ENCODE measurements at places on chromosomes 16 and 17.

DNA sequence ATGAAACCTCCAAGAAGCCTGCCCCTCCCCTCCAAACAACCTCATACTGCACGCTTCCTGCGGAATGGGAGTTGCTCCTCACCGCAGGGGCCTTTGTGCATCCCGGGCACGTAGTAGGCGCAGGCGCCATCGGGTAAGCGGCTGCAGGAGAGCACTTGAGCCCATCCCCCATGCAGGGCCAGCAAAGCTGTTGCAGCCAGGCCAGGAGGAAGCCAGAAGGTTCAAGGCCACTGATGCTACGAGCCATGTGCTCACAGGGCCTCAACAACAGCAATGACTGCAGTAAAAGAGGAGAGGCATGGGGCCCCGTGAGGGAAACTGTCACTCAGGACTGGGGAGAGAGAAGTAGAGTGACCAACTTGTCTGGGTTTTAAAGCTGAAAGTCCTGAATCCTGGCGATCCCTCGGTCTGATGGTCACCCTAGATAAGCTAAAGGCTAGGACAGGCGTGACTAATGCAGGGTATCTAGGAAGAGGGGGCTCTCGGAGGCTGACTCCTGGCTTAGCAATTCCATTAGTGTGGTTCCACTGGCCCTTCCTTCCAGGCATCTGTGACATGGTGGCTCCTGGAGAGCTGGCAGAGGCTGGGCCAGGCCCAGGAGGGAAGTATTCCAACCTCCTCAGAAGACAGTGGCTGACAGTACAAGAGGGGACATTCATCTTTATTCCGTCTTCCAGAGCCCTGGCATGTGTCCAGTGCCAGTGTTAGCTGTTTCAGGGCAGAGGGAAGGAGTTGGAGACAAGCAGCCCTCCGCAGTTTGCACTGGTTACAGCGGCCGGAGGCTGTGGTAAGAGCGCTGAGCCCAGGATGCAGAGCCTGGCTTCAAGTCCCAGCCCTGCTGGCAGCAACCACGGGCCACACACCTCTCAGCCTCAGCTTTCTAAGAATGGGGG, 20.8 kb downstream of the GOSR2 start:
- DNase-seq, result no peak

DNA sequence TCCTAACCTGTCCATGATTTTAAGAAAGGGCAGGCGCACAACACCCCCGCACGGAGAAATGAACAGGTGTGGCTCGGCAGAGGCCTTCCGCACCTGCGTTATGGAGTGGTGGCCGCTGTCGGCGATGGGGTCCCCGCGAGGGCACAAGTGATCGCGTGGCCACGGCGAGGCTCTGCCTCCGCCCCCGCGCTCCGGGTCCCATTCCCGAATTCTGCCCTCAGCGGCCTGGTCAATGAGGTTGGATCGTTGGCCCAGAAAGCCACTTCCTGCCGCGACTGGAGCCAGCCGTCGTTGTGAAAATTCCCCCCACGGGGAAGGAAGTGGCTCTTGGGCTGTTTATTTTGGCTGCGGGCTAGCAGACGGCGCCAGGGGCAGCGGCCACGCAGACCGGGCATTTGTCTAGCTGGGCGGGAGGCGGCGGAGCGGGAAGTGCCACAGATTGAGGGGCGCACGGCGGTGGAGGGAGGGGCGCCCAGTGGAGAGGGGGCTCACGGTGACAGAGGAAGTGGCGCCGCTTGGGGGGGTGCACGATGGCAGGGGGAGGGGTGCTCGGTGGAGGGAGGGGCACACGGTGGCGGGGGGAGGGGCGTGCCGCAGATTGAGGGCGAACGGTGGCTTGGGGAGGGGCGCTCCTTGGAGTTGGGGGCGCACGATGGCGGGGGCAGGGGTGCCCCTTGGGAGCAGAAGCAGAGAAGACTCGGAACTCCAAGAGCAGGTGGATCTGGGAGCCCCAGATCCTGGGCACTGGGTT, 25.0 kb downstream of the MRC2 start:
- DNase-seq, result peak; percentile 46

GRCh38 chr17:69516911-69517310, 102.4 kb downstream of the MAP2K6 start:
- DNase-seq, result peak; percentile 24

DNA sequence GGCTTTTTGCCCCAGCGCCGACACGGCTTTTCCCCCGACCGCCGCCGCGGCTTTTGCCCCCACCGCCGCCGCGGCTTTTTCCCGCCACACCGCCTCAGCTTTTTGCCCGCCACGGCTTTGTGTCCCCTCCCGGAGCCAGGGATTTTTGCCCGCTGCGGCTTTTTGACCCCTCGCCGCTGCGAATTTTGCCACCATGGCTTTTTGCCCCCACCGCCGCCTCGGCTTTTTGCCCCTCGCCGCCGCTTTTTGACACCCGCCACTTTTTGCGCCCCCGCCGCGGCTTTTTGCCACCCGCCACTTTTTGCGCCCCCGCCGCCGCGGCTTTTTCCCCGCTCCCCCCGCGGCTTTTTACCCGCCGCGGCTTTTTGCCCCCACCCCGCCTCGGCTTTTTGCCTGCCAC, 1342.5 kb downstream of the TP53TG3F start:
- DNase-seq, result no peak

DNA sequence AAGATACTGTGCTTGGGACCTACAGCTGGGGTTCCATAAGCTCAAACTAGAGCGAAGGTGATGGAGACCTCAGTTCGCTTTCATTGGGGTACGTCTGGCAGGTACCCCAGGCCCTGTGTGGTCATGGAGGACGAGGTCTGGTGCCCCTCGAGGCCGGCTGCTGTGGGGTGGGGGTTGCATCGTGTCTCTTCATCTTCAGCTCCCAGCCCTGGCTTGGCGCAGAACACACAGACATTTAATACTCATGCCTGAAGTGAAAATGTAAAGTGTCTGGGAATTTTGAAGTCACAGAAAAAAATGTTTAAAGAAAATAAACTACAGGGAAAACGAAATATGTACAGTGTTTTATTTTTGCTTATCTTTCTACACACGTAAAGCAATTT, 80.5 kb downstream of the TBC1D16 start:
- no peak for DNase-seq

DNA sequence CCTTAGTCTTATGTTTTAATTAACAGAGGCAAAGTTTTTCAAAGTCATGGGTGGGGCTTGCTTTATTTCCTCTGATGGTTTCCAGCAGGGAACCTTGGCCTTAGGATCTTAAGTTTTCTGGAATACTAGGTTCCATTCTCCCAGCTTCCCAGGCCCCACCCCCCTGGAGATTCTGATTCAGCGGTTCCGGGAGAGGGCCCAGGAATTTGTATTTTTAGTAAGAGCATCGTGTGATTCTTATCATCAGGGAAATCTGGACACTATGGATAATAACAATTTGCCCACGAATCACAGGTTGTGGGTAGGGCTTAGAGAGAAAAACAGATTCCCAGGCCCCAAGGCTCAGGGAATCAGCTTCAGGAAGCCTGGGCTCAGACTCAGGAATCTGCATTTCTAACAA, 263.6 kb downstream of the NTN1 start:
- DNase-seq, result no peak

GRCh38 chr16:64172652-64173051, 949.2 kb downstream of the CDH11 start:
- no peak for DNase-seq

GRCh38 chr17:7854851-7855659, at the start of gene TMEM88:
TMEM88 (plus strand) TSS chr17:7855066; CDS start chr17:7855075, 9 bp downstream.
- DNase-seq, result no peak

DNA sequence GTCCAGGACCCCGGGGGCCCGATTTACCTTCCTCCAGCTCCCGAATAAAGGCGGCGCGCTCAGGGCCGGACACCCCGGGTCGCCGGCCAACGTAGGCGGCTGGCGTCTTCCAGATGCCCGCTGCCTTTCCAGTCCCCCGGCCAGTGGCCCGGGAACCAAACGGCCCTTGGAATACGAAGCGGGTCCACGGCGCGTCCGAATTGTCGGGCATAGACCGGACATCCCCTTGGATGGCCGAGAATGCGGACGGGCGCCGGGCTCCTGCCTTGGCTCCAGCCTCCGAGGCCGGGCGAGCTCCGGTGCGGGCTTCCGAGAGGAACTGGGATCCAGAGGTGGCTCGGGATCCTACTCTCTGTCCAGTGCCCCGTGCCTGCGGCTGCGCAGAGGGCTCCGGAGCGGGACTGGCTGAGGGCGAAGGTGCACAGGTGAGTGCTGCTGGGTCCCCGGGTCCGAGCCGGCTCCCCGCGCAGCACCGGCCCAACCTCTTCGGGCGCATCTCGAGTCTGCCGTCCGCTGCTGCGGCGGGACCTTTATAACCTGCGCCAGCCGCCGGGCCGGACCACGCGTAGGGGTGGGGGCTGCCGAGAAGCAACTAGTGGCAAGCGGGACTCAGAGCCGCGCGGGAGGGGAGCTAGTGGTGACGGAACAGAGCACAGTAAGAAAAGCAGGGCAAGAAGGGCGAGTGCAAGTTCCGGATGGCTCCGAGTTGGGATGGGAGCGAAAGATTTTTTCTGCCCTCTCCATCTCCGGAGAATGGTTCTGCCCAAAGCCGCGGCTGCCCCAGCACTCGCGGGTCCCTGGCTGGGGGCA, at the start of gene HAP1:
TSS of gene HAP1 (minus strand) at position 505 of the 810 bp plus-strand sequence. CDS start at position 496, 9 bp downstream.
- no peak for DNase-seq

GRCh38 chr16:19810817-19811731, 73.6 kb downstream of the GPRC5B start:
- DNase-seq, result no peak

GRCh38 chr16:86367291-86368072, 142.8 kb upstream of the FOXF1 start:
- DNase-seq, result no peak

GRCh38 chr17:74282587-74283370, 8.7 kb downstream of the DNAI2 start:
- DNase-seq, result peak; percentile 69

DNA sequence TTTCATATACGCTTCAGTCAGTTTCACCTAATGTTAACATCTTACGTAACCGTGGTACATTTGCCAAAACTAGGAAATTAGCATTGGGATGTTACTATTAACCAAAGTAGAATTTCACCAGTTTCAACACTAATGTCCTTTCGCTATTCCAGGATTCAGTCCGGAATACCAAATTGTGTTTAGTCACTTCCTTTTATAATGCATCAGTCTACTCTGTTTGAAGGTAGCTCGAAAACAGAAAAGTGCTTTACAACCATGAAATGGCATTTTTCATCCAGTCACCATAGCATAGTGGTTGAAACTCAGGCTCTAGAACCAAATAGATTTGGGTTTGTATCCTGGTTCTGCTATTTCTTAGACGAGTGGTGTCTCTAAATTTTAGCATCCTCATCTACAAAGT, 29.4 kb downstream of the AP2B1 start:
- no peak for DNase-seq

GRCh38 chr16:23006380-23006779, 142.9 kb downstream of the USP31 start:
- DNase-seq, result no peak

DNA sequence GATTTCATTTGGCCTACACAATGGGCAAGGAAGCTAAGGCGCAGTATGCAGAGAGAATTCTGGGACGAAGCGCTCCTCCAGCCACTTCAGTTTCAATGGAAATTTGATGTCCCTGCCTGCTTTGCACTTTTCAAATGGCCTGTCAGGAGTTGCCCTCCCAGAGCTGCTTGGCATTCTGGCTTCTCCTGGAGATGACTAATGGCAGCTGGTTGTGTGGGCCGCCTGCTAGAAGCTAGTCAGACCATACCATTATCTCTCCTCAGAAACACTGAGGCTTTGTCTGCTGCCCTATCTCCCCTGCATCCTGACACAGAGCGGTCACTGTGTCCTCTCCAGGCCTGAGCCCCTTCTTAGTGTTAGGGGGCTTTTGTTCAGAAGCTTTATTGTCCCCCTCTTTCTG, 180.1 kb downstream of the SPECC1 start:
- no peak for DNase-seq

- no peak for DNase-seq
Measured at GRCh38 chr16:78890373-78890895, 710.1 kb downstream of the MAF start.

DNA sequence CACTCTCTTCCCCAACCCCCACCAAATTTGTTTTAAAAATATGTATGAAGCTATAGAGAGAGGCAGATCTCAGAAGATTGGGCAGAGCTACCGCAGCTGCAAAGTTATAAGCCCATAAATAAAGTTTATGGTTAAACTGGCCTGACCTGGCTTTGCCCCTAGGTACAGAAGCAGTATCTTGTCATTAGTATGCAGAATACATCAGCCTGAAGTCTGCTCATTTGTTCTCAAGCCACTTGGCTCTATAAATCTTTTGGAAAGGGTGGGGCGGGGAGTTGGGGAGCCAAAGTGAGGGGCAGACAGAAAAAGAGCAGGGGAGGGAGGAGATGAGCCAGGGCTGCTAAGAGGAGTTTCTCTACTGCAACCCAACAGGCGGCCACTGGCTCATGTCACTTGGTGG, 113.2 kb downstream of the SOX9 start:
- DNase-seq, result no peak

DNA sequence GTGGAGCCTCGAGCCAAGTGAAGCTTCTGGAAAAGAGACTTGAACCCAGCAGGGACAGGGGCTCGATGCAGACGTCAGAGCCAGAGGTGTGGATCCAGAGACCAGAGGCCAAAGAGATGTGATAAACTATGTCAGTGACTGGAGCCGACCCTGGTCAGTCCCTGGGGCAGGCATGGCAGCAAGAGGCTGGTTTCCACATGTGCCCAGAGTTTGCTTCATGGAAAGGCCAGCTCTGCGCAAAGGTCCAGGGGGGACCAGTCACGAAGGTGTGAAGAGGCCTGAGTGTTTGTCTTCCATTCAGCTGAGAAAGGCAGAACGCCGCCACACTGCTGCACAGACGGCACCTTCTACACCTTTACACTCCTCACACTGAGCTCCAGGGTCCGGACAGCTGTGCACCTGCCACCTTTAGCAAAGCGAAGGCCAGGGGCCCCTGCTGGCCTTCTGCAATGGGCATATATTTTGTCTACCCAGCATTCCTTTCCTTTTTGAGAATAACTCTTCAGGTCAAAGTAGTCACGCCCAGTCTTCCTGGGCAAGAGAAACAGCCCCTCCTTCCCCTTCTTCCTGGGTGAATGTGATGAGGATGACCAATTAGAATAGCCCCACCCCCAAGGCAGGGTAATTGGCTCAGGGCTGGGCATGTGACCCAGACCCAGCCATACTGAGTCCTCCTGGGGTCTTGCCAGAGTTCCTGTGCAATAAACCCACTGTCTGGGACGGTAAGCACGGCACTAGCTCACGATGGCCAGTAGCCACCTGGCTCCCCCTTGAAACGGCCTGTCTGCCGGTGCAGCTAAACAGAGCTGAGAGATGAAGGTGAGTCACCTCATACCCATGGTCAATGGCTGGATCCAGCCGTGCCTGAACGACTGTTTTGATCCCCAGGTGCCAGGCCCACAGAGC, 2.3 kb upstream of the RPH3AL start:
- DNase-seq, result no peak

- no peak for DNase-seq
Measured at GRCh38 chr17:60311936-60312335, 80.0 kb downstream of the USP32 start.

GRCh38 chr17:22128723-22129122, 436.4 kb downstream of the KCNJ18 start:
- DNase-seq, result no peak

- no peak for DNase-seq
Measured at GRCh38 chr16:21659124-21659523, 4.6 kb upstream of the OTOA start.

DNA sequence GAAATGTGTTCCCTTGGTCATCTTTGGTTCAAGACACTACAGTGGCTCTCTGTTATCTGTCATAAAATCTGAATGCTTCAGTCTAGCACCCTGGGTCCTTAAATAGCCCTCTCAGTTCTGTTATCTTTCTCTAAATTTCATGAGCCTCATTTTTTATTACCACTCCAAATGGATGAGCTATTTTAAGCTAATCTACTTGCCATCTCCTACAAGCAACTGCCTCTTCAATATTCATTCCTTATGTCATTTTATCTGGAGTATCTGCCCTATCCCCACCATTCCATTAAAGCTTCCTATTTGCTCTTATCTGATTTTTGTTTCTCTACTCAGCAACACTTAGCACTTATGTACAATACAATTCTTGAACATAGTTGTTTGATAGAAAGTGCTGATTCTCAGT, 28.0 kb upstream of the EVI2A start:
- no peak for DNase-seq
